ENCODE measurements at places on chromosomes 3 and 15.

DNA sequence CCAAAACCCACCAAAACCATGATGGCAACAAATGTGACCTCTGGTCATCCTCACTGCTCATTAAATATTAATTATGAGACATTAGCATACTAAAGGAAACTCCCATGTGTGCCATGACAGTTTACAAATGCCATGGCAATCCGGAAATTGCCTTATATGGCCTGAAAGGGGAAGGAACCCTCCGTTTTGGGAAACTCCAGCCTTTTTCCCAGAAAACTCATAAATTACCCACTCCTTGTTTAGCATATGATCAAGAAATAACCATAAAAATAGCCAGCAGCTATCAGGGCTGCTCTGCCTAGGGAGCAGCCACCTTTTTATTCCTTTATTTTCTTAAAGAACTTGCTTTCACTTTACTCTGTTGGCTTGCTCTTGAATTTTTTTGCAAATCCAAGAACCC lies 992.7 kb downstream of the NTRK3 start:
- no peak for DNase-seq

DNA sequence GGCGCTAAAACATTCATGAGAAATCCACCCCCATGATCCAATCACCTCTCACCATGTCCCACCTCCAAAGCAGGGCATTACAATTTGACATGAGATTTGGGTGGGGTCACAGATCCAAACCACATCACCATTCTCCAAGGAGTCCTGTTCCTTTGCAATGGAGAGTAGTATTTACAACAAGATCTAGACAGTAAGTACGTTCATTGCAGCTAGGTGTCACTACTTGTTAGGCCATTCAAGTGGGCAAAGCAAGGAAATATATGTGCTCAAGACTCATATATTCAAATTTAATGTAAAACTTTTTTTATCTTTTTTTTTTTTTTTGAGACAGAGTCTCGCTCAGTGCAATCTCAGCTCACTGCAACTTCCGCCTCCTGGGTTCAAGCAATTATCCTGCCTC lies 79.3 kb downstream of the AQP9 start:
- no peak for DNase-seq

- no peak for DNase-seq
These were observed 121.2 kb downstream of the ATG7 start for GRCh38 chr3:11393401-11393800.

GRCh38 chr3:2567451-2567850 lies 468.8 kb downstream of the CNTN4 start:
- no peak for DNase-seq

DNA sequence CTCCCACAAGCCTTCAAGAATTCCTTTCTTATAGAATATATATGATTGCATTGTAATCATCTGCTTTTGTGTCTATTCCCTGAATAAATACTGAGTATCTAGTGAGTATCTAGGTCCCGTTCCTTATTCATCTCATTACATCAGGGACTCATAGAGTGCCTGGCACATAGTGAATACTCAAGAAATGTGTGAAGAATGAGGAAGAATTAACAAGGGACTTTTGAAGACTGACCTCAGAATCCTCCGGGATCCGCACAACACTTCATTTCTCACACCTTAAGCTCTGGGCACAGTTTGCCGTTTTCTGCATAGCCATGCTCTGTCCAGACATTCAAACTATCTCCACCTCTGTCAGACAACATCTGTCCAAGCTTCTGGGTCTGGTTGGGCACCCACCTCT lies 108.8 kb downstream of the STAC start:
- no peak for DNase-seq

DNA sequence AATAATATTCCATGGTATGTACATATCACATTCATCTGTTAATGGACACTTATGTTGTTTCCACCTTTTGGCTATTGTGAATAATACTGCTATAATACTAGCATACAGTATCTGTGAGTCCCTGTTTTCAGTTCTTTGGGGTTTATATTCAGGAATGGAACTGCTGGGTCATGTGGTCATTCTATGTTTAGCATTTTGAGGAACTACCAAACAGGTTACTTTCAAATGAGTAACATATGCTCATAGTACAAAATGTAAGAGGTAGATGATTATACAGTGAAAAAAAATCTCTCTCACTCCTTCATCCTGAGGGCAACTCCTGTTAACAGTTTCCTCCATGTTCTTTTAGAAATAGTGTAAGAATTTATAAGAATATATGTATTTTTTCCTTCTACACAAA lies 162.2 kb downstream of the PLD1 start:
- no peak for DNase-seq

GRCh38 chr3:169147238-169148008 lies 516.1 kb downstream of the MECOM start:
- peak; percentile 62 for DNase-seq

DNA sequence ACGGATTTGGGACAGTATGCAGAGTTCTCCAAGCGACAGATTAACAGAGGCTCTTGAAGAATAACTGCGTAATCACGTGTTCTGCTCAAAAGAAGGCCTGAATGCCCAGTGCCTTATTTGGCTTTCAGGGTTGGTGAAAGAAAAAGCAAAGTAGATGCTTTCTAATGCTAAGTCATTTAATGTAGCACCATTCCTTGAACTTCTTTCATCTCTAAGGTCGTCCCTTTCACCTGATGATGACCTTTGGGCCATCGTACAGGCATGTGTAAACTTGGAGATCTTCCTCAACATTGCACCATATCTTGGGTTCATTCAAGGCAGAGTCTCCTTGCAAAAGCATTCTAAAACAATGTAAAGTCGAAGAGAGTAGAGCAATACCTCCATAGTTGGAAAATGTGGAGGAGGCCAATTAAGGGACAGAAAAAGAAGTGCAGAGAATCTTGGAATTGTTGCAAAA lies 48.9 kb downstream of the TMEM44 start:
- no peak for DNase-seq

GRCh38 chr15:29708519-29708918 lies 113.7 kb downstream of the TJP1 start:
- no peak for DNase-seq

DNA sequence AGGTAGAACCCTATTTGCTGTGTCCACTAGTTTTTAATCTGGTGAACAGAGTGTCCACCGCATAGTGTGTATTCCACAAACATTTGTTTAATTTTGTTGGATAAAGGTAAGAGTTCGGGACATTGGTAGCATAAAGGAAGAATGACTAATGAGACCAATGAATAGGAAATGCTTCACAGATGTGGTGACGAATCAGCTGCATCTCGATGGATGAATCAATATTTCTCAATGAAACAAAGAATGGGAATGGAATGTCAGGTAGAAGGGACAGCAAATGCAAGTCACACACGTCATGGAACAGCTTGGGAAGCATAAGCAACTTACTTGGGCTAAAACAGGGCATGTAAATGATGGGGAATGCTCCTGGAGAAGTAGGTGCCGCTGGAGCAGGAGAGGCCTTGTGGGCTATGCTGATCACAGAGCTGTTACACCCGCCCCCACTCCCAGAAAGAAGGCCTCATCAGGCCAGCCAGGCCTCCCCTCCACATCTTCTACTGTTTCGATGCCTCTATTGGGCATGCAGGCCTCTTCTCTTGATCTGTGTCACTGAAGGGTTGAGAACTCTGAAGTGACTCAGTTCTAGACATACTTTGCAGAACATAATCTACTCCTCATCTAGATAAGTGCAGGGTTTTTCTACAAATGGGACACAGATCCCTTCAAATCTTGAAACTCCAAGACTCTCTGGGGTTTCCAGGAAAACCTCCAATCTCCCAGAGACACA lies 120.0 kb upstream of the GADL1 start:
- no peak for DNase-seq

DNA sequence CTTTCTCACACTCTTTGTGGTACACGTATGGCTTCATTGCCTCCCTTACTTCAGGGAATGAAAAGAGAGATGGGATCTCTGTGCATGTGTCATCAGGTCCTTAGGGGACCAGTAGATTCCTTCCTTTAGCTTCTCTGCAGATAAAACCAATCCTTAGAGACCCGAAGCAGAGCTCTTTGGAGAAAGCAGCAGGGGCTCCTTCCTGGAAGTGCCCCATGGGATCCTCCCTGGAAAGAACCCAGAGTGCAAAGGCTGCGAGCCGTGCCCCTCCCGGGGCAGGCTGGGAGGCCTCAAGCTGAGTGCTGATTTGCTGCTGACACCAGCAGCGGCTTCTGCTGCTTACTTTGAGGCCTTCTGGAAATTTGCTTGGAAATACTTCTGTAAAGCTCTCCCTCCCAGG lies 328.6 kb upstream of the RGMA start:
- DNase-seq, result no peak

GRCh38 chr15:70156671-70157271 lies 59.1 kb upstream of the TLE3 start:
- no peak for DNase-seq

DNA sequence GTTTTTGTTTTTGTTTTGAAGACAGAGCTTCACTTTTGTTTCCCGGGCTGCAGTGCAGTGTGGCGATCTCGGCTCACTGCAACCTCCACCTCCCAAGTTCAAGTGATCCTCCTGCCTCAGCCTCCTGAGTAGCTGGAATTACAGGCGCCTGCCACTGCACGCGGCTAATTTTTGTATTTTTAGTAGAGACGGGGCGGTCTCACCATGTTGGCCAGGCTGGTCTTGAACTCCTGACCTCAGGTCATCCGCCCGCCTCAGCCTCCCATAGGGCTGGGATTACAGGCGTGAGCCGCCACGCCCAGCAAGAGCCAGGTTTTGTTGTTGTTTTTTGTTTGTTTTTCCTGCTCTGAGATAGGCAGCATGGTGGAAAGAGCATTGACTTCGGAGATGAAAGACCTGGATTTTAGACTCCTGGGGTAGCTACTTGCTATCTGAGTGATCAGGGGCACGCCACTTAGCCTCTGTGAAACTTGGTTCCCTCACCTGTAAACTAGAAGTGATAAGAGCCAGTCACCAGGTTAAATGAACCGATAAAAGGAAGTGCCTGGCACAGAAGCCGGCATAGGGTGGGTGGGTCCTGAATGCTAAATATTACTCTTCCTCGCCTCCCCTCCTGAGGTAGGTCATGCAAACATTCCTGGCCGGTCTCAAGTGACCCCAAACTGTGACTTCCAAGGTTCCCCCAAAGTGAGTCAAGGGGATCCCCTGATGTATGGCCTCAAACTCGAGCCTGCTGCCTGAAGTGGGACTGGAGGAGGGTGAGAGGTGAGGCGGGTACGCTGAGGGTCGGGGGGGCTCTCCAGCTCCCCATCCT lies 62.9 kb upstream of the MCF2L2 start:
- no peak for DNase-seq

DNA sequence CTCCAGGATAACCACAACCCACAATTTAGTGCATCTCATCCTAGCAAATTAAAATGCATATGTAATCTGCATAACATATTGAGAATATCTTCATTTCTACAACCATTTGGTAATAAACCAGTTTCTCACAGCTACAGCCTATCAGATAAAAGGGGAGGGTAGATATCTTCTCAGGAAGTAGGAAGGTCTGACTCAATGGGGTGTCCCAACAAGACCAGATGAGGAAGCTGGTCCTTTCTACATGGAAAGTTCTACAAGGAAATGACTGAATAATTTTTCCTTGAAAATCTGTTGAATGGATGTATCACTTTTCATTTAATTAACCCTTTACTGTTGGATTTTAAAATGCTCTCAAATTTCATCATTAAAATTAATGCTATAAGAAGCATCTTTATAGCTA lies 17.4 kb upstream of the TMPRSS7 start:
- DNase-seq, result no peak

- DNase-seq, result no peak
These were observed 454.2 kb downstream of the GBE1 start for GRCh38 chr3:81307221-81307620.

- no peak for DNase-seq
These were observed 289.8 kb upstream of the SEMA6D start for GRCh38 chr15:47427463-47427862.

- DNase-seq, result no peak
These were observed 109.4 kb upstream of the SAMMSON start for GRCh38 chr3:69890084-69890483.

DNA sequence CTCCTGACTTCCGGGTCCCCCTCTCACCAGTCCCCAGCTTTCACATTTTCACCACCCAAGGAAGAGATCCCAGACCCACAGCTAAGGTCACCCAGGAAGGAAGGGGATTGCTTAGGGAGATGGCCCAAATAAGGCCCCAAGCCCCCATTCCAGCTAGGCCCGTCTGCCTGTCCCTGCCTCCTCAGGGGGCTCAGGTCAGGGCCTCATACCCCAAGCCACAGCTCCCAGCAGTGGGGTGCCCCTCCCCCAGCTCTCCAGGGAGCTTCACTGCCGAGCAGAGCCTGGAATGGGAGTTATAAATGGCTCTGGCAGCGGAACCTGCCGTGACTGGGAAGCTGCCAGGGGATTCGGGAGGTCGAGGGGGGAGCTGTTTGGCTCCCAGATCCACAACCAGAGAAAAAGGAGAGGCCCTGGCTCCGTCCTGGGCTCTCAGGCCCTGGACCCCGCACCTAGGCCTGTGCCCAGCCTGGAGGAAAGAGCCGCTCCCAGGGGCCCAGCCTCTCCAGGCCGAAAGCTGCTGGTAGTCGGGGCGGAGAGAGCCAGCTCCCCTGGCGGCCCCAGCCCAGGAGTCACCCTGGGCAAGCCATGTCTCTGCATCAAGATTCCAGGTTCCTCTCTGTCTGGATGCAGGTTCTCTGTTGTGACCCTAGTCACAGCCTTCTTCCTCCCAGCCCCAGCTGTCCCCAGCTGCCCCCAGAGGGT lies 550 bp downstream of the CCDC9B start:
- peak; percentile 73 for DNase-seq

DNA sequence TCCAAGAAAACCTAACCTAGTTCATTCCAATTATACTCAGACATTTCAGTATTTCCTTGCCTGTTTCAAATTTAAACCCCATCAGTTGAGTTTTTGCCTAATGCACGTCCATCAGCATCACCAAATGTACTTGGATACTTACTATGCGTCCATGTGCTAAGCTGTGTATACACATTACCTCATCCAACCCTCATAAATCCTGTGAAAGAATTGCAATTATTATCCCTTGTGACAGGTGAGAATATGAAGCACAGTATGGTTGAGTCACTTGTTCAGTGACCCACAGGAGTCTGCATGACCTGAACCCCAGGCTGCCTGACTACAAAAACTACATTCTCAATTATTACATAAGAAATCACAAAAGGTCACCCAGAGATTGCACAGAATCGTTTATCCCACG lies 2.5 kb downstream of the OR5K2 start:
- DNase-seq, result no peak

- no peak for DNase-seq
These were observed 1.5 kb upstream of the CA12 start for GRCh38 chr15:63382966-63383710.

Data from D341Med (cell line).